D721Med (cell line): ENCODE measurements at places on chromosomes 7 and 10.

DNA sequence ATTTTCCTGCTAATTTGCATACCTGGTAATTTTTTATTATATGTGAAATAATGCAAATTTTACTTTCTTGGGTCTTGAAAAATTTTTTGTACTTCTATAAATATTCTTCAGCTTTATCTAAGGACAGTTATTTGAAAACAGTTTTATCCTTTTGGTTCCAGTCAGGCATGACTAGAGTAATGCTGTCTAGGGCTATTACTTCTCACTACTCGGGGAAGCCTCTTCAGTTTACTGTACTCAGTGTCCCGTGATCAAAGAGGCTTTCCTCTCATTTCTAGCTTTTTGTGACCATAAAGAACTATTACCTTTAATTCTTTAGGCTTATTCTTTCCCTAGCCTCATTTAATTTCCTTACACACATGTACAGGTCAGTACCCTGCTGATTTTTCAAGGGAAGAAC, 153.8 kb upstream of the HDAC9 start:
- no peak for DNase-seq

DNA sequence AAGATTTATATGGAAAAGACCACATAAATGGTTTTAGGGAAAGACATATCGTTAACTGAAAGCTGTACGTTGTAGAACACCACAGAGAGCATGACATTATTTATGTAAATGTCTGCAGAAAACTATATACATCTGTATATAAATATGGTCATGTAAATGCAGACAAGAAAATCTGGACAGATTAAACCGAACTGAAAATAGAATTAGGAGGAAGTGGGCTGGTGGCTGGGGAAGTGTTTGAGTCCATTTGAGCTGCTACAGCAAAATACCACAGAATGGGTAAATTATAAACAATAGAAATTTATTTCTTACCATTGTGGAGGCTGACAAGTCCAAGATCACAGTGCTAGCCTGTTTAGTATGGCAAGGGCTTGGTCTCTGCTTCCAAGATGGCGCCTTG, 56.3 kb upstream of the USP6NL start:
- no peak for DNase-seq

GRCh38 chr7:157009170-157009777, 1.2 kb downstream of the MNX1 start:
- no peak for DNase-seq

DNA sequence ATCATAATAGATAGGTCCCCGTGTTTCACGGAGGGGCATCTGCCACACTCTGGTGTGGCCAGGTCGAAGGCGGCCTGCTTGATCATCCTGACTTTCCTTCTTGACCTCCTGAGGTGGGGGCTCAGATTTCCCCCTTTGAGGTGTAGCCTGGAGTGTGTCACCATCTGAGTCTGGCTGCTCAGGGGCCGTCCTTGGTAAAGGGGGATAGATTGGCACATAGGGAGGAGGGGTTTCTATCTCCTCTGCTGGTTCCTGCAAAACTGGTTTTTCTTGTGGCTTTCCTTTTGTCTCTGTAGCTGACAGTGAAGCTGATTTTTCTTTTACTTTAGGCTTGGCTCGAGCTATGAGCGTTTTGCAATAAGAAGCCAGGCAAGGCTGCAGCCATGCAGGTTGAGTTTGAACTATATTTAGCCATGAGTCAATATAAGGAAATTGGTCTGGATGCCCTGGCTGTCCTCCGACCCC, 7.1 kb upstream of the ZNF117 start:
- DNase-seq = no peak

- no peak for DNase-seq
These were observed 69.0 kb downstream of the CDH23 start for GRCh38 chr10:71465551-71466252.

DNA sequence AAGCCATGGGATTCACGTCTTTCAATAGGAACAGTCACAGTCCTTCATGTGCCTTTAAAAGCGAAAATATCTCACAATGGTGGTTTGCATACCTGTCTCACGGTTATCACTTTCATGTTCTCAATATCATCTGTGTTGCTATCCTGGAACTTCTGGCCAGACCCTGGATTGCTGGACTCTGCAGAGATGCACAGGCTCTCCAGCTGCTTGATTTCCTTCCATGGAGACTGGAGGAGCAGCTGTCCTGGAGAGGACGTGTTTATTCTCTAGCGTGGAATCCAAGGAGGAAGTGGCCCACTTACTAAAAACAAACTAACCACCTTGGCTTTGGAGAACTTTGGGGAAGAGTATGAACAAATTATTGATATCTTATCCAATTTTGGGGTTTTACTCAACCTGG, 16.5 kb downstream of the BTBD16 start:
- no peak for DNase-seq

GRCh38 chr10:116371737-116372136, 47.5 kb downstream of the CCDC172 start:
- no peak for DNase-seq

DNA sequence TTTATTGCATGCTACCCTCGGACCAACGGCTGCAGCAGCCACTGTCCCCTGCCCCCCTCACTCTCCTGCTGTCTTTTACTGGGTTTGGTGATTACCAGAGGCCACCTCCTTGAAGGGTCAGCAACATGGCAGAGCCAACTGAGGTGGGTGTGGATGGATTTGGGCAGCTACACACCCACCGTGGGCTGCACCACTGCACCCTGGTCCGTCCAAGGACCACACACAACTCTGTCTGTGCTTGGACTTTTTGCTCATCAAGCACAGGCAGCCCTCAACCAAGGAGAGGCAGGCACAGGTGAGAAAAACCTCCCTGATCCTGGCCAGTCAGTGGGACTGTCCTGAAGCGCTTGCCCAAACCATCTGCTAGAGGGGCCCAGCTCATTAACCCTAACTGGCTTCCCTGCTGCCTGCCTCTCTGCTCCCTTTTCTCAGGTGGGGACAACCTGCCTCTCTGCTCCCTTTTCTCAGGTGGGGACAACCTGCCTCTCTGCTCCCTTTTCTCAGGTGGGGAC, 239.5 kb upstream of the PITRM1 start:
- no peak for DNase-seq

DNA sequence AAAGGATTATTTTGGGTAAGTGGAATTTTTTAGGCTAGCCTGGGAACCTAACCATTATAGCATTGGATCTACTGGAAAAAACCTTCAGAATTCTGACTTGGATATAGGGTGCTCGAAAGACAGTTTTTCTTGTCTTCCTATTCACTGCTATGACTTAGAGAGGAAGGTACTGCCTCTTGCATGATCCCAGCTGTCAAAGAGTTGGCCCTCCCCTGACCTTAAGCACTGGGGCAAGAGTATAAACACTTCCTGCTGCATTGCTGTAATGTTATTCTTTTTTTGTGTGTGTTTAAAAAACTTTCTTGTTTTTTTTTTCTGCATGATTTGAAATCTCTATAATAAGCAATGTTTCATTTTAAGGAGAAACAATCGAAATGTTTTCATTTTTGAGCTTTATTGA, 113.0 kb downstream of the LRMDA start:
- no peak for DNase-seq

DNA sequence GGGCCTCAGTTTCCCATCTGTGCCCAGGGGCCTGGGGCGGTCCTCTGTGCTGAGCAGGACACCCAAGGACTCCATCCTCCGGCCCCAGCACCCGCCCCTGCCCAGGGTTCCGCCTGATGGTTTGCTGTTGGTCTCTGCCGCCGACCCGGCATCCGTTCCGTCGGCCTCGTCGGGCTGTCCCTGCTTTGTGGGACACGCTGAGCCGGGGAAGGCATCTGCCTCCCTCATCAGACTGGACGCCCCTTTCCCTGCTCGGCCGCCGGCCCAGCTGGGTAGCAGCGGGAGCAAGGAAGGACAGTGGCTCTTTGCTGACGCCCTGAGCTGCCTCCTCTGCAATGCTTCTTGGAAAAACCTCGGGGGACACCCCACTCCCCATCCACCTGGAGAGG, 39.5 kb downstream of the FAM20C start:
- DNase-seq = no peak

- DNase-seq = no peak
These were observed 82.0 kb downstream of the HIP1 start for GRCh38 chr7:75656740-75657139.

DNA sequence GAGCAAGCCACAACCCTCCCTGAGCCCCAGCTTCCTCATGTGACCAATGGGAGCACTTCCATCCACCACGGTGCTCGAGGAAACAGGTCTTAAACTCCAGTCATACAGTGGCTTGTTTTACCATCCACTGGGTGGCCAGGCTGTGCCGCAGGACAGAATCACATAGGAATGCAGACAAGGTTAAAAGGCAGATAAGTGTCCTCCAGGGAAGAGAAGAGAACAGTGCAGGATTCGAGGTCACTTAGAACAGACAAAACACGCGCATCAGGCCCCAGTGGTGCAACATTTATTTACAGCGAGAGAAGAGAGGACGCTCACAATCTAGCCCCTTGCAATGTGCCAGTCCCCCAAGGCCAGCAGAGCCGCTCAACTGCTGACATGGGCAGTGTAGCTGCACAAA, 92.8 kb downstream of the TMEM130 start:
- no peak for DNase-seq

- DNase-seq = no peak
These were observed 504.4 kb downstream of the LRMDA start for GRCh38 chr10:75935650-75936400.

DNA sequence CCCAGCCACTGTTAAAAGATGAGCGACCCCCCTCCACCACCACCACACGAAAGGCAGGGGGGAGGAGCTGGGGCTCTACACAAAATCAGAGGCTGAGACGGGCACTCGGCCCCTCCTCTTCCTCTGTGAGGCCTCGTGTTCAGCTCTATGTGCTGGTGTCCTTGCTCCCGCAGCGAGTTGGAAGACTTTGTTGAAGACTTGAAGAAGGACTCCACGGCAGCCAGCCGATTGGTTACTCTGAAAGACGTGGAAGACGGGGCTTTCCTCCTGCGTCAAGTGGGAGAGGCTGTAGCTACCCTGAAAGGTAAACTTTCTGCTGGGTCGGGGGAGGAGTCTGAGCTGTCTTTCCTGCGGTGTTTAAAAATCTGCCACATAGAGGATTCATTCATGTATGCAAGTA, 203.7 kb downstream of the ARHGAP21 start:
- DNase-seq = no peak

GRCh38 chr10:100065084-100065660, 16.5 kb downstream of the CPN1 start:
- no peak for DNase-seq

DNA sequence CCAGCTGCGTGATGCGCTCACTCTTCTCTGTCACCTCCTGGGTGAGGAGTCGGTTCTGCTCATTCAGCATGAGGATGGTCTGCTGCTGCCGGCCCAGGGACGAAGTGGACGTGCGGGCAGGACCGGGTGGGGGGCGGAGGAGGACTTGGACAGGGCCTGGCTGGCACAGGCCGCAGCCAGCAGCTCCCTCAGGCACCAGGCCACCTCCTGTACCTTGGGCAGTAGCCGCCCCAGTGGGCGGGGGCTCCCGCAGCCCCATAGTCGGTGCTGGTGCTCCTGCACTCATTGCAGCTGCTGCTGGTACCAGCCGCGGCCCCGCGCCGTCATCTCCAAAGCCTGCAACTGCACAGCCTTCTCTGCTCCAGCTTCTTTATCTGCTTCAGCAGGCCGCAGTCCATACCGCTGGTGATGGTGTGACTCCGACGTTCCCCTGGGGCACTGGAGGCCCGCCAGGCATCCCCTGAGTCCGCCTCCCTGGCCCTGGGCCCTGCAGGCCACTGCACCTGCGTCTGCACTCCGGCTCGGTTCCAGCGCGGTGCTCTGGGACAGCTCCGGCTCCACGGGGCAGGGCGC, 884.9 kb upstream of the ZNF722 start:
- DNase-seq = no peak

DNA sequence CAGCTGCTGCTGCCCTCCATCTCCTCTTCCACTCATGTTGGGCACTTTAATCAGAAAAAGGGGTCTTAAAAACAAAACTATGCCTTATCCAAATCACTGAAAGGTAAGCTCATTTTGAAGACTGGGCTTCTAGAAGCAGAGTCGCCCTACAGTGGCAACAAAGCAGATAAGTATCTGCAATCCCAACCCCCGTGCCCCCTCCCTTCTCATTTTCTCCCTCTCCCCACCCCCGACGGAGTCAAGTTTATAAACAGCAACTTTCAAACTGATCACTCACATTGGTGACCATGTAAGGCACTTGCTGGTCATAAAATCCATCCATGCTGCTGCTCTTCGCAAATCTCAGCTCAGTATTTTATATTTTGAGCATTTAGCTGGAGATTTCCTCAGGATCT, 738 bp downstream of the ETV1 start:
- no peak for DNase-seq

- DNase-seq = no peak
These were observed 676.5 kb downstream of the NRG3 start for GRCh38 chr10:82551506-82551905.

DNA sequence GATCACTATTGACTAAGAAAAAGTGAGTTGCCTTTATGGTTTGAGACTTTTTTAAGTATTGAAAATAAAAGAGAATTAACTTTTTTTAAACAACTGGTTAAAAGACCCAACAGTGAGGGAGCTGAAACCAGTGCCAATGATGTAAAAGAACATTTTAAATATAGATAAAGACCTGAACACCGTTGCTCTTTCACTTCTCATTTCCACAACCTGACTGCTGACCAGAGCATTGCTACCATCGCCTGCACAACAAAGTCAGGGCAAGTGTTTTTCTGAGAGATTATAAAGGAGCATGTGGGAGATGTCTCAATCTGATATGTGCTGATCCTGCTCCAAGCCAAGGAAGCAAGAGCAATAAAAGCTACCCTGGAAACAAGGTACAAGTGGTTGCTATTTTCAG, 34.7 kb downstream of the IMMP2L start:
- DNase-seq = no peak

DNA sequence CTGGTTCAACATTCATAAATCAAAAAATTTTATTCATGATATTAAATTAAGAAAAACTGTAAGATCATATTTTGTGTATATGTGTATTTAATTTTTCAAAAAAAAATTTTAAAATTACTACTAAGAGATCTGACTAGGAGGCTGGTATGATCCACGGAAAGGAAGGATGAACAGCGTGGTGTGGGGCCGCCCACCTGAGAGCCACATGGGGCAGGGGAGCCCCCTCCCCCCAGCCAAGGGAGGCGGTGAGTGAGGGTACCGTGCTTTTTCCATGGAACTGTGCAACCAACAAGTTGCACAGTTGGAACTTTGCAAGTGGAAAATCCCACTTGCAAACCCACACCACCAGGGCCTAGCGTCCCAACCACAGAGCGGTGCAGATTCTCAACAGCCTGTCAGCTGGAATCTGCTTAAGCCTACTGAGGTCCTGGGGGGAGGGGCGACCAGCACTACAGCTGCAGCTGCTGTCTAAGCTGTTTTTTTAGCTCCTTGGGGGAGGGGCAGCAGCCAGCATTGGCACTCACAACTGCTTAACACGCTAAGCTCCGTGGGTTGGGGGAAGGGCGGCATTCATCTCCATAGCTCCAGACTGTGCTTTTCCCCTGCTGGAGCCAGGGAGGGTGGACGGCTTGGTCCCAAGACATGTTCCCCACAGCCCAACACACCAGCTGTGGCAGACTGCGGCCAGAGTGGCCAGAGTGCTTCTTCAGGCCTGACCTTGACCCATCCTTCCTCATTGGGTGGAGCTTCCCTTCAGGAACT, 94.2 kb upstream of the IGFBP3 start:
- DNase-seq = no peak

GRCh38 chr10:132827861-132828539, 42.1 kb upstream of the NKX6-2 start:
- DNase-seq = no peak

GRCh38 chr10:3420527-3421469, 248.2 kb upstream of the PITRM1 start:
- DNase-seq = no peak
